Hippocampal formation (tissue), 2 donors: ENCODE measurements at places on chromosomes 2 and 18.

- DNase-seq: no peak
These were observed 9.9 kb downstream of the GNLY start for GRCh38 chr2:85704038-85704437.

- DNase-seq: no peak
These were observed 486.4 kb downstream of the BCL11A start for GRCh38 chr2:60067006-60067405.

DNA sequence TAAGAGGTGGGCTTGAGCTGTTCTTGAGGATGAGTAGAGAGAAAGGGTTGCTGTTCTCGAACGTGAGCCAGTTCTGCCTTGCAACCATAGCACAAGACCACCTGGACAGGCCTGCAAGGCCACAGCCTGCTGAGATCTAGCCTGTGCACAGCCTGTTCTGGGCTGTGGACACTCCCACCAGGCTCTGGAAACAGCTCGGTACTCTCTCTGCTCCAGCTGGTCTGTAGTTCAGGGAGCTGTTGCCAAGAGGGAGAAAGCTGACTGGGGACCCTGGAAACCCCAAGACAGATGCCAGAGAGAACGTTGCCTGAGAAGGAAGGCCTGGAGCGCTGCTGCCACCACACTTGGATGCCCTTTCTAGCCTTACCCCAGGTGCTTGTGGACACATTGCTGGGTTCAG lies 69.8 kb downstream of the CTIF start:
- peak; percentile 53 for DNase-seq

GRCh38 chr2:237276716-237277490 lies 137.1 kb downstream of the COL6A3 start:
- no peak for DNase-seq

DNA sequence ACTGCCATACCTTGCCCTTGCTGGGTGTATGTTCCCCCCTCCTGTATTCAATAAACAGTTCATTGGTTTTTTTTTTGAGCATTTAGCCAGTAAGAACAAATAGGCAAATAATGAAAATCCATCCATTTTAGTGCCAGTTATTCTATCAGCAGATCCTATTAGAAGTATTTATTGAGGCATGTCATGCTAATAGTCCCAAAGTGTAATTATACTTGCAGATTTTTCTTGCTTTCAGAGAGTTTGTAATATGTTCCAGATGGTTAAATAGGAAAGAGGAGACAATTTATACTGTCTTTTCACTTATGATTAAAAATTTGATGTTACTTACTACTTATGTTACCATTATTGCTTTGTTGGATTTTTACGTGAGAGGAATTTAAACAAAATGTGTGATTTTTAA lies 127.6 kb downstream of the NCOA1 start:
- DNase-seq: no peak

DNA sequence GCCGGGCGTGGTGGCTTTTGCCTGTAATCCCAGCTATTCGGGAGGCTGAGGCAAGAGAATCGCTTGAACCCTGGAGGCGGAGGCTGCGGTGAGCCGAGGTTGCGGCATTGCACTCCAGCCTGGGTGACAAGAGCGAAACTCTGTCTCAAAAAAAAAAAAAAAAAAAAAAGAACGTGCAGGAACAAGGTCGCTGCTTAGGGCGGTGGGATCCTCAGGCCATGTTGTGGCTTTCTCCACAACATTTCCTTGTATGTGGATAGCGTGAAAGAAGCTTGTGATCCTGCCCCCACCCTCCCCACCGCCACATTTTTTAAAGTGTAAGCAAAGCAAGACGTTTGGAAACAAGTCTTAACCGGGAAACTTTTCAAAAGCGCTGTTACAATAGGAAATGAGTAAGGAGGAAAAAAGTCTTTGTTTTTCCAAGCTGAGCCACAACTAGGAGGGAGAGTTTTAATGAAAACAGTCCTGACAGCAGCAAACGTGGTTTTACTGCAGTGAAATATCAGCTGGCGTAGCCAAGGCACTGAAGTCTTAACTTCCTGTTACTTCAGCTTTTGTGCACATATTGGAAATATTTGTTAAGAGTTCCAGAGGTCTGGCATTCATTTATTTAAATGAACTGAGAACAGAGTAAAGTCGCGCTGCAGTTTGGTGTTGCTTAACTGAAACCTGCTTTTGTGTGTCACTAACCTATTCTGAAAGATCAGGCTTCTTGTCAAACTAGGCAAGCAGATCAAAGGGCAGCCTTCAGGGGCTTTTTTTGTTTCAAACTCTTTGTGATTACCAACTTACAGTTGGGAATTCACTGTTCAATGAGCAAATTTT lies 3.8 kb downstream of the TGIF1 start:
- DNase-seq: peak; percentile 31

- DNase-seq: peak; percentile 83
These were observed 159.2 kb downstream of the GALNT3 start for GRCh38 chr2:165634855-165635254.

GRCh38 chr2:50513724-50514123 lies 518.2 kb downstream of the NRXN1 start:
- DNase-seq: no peak
